Activated naive CD8-positive, alpha-beta T cell treated with anti-CD3 and anti-CD28 coated beads, Interleukin-2, amount 10 ng/mL, durations not matched to agents 7 days and 5 days (primary cell): ENCODE measurements at places on chromosomes 12 and 14. TPM values are rescaled to one million over a fixed set of nuclear protein-coding genes. Genes with fewer than 3 reads are reported as not detected.

Gene INSM2
- not detected for total RNA-seq

Gene TCHP
- total RNA-seq = 34.4 TPM

DNA sequence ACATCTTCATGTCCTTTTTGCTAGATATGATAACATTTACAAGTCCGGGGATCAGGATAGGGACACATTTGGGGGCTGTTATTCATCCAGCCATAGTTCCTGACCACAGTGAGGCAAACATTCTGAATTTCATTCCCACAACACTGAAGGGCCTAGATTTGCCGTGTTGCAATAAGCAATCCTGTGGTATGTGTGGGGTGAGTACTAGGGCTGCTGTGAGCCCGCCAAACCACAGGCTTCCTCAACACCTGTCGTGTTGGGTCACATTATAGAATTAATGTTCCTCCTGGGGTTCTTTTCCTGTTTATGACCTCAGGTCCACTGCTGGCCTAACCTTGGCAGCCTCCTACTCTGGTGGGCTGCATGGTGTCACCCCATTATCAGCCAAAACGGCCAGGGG lies 119.2 kb downstream of the TBC1D30 start:
- H3K27ac ChIP-seq = no peak overlapping the region
- H3K36me3 ChIP-seq = no peaks in the 10 kb centered on the region
- no peak overlapping the region for H3K4me3 ChIP-seq
- H3K27me3 ChIP-seq = peaks cover 13% of the 10 kb centered on the region
- DNase-seq = no peak
- H3K4me1 ChIP-seq = peaks cover 4% of the 10 kb centered on the region

- no peak overlapping the region for H3K4me3 ChIP-seq
- no peaks in the 10 kb centered on the region for H3K4me1 ChIP-seq
- no peak for DNase-seq
- no peak overlapping the region for H3K27ac ChIP-seq
Measured at GRCh38 chr14:77485256-77485655, 13.4 kb downstream of the ISM2 start.

DNA sequence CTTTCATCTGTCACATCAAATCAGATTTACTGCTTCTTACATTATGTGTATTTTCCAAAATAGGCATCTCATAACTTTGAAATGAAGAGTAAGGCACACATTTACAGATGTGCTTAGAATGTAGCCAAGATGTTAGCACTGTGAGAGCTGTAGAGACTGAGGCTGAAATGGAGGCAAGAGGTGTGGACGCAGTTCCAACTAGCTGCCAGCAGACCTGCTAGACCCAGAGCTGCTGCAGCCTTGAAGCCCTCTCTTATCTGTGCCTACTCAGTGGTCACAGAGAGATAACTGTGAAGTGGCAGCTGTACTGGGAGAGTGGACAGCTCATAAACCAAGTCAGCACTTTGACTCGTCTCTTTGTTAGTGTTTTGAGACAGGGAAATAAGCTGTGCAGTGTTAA lies 470.9 kb downstream of the CCER1 start:
- no peaks in the 10 kb centered on the region for H3K36me3 ChIP-seq
- DNase-seq = no peak
- H3K27me3 ChIP-seq = no peaks in the 10 kb centered on the region
- no peak overlapping the region for H3K4me3 ChIP-seq
